ENCODE measurements at places on chromosomes 2 and 18.

GRCh38 chr2:226831266-226831665, 4.6 kb upstream of the RHBDD1 start:
- DNase-seq: no peak

GRCh38 chr2:226618875-226619605, 180.6 kb downstream of the IRS1 start:
- DNase-seq: no peak

DNA sequence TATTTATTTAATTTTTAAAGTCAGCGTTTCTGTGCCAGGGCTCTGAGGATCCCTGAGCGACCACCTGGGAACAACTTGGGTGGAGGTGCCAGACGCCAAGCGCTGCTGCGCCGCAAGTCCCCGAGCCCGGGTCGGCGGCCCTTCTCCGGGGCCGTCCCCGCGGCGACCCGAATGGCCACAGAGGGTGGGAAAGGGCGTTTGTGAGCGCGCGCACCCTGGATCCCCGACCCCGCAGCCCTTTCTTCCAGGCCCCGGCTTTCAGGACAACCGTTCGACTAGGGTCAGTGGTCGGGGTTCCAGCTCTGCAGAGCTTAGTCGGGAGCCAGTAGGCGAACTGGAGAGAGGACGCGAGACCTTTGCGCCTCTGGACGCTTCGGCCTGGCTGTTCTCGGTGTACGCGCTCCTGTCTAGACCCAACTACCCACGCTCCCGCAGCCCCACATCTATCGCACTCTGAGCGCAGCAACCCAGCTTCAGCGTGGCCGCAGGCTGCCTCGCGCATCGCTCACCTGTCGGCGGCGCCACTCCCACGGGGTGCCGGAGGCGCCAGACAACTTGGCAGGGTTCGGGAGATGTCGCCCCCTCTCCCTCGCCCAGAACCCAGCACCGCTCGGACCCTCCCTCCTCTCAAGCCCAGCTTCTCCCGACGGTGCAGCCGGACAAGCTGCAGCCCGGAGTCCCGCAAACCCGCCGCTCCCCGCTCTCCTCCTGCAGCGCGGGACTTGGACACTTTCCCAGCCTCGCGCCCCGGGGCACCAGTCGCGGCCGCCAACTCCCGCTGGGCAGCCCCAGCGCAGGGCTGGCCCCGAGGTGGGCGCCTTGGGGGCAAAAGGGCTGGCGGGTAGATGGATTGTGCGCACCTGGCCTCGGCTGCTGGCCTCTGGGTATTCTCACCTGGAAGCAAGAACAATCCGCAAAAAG, 758 bp downstream of the LYPD1 start:
- DNase-seq: peak; percentile 41

GRCh38 chr2:158011055-158011771, 90.5 kb upstream of the UPP2 start:
- no peak for DNase-seq

DNA sequence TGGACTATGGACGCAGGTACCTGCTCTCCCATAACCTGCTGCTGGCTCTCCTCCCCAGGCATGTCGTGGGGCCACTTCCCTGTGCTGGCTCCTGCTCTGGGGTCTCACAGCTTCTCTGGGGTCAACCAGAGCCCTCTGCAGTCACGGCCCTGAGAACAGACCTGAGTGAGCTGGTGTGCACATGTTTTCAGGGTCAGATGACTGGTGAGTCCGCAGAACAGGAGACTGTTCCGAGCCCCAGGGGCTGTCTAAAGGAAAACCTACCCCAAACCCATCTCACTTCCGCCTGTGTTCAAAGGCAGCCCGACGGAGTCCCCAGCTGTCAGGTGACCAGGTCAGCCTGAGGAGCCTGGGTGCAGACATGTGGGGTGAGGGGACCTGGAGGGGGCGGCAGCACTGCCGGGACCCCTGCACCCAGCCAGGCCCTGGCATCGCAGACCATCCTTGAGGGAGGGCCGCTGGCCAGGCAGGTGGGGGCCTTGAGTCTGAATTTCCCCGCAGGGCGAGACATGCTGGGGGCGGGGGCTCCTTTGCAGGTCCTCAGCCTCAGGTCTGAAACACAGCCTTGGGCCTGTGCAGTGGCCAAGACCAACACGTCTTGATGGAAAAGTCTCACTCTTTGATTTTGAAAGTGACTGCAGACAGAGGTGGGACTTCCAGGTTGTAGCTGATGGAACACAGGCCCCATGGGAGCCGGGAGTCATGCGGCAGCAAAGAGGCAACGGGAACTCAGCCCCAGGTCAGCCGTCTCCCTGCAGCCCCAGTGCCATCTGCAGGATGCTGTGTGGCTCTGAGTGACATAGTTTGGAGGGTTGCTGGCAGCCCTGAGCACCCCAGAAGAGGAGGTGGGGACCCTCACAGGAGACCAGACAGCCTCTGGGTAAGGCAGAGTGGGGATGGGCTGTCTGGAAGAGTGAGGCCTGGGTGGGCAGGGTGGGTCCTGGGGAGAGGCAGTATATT, 65.3 kb downstream of the TWIST2 start:
- no peak for DNase-seq

DNA sequence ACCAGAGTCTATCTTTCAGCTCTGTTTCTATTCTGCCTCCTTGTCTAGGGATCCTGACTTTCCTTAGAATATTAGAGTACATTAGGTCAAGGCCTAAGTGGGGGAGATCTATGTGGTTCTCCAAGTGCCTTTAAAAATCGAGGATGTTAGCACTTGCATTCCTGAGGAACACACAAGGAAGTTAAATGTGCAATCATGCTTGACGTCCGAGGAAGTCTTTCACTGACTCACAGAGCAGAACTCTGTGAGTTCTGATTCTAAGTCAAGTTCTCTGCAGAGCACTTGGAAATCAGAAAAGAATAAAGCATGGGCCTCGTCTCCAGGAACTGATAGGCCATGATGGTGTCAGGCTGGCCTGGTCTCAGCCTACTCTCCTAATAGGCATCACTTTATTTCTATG, 17.2 kb downstream of the FHOD3 start:
- no peak for DNase-seq

DNA sequence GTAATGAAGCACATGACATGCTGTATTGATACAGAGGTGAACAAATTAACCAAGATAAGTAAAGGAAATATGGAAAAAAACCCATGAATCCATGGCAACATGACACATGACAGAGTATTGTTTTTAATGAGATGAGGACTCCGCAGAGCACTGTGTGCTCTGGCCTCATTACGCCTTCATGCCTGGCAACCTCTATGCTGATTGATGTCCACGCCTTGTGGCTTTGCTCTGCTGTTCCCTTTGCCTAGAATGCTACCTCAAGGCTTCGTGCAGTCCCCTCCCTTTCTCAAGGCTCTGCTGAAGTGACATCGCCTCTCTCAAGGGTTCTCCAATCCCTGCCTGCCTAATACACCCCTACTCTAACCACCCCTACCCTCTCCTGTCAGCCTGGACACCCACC, 8.4 kb downstream of the SIGLEC15 start:
- no peak for DNase-seq

GRCh38 chr2:121333834-121334558, 49.0 kb upstream of the TFCP2L1 start:
- no peak for DNase-seq

- no peak for DNase-seq
Observed at GRCh38 chr2:64040161-64040560, 20.9 kb upstream of the VPS54 start.

- peak; percentile 7 for DNase-seq
Observed at GRCh38 chr2:233464056-233464455, 102.5 kb downstream of the USP40 start.

DNA sequence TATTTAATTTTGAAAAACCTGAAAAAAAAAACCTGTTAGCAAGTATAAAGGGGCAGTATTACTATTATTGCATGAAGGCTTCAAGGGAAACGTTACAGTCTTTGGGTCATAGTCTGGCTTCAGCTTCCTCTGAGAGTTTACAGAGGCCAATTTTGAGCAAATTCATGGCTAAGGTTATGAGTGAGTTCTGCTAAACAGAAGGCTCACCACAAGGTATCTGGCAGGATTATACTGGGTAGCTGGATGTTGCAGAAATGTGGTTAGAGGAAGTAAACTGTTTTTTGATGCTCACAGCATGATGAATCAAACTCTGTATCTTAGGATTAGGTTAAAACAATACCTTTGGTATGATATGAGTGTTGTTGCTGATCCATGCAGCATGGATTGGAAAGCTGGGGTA, 9.3 kb downstream of the MRPL19 start:
- no peak for DNase-seq

DNA sequence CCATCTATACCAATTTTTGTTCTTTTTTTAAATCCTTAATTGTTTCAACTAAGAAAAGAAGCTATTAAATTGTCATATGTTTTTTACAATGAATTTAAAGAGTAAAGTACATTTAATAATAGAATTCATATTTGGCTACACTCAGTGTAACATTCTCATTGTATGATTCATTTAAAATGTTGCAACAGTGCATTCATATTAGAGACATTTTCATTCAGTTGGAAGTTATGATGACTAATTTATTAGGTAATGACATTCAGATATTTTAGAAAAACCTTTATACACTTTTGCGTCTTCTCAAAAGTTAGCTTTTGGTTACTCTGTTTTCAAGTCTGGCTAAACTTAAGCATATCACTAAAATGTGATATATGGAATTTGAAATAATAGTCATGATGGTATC, 887.5 kb upstream of the NRXN1 start:
- DNase-seq: no peak

GRCh38 chr2:39128919-39129391, 8.1 kb upstream of the SOS1 start:
- no peak for DNase-seq

GRCh38 chr2:111946294-111947114, 48.1 kb downstream of the MERTK start:
- no peak for DNase-seq

- DNase-seq: no peak
Observed at GRCh38 chr2:71778514-71778913, 325.2 kb downstream of the DYSF start.

DNA sequence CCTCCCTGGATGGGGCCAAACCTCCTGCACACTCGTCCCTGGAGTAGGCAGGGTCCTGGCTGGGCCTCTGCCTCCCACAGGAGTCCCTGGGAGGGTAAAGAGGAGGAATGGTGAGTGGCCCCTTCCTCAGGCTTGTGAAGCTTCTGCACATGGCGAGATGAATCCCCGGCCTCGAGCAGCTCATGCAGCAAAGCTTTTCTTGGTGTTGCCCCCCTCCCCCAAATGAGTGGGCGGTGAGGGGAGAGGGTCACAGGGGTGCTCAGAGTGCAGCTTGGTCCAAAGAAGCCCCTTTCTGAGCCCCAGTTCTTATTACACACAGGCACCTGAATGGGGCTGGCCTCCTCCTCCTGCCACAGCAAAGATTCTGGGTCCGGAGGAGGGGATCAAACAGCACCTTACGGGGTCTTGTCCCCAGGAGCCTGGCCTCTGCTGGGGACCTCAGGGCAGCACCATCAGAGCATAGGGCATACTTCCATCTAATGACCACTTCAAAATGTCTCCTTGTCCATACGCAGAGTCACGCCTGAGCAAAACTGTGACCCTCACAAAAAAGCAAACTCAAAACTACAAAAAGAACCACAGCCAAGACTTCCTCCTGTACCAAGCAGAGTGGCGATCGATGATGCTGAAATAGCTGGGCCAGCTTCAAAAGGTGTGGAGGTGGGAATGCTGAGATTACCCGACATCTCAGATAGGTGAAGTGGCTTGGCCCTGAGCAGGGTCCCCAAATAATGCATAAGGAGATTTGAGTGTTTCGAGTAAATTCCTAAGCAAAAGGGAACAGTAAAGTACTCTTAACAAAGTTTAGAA, 148.4 kb upstream of the TWIST2 start:
- no peak for DNase-seq

- DNase-seq: no peak
Observed at GRCh38 chr18:49788327-49788898, 24.9 kb downstream of the ACAA2 start.

- DNase-seq: no peak
Observed at GRCh38 chr18:10231220-10231619, 223.2 kb upstream of the APCDD1 start.

DNA sequence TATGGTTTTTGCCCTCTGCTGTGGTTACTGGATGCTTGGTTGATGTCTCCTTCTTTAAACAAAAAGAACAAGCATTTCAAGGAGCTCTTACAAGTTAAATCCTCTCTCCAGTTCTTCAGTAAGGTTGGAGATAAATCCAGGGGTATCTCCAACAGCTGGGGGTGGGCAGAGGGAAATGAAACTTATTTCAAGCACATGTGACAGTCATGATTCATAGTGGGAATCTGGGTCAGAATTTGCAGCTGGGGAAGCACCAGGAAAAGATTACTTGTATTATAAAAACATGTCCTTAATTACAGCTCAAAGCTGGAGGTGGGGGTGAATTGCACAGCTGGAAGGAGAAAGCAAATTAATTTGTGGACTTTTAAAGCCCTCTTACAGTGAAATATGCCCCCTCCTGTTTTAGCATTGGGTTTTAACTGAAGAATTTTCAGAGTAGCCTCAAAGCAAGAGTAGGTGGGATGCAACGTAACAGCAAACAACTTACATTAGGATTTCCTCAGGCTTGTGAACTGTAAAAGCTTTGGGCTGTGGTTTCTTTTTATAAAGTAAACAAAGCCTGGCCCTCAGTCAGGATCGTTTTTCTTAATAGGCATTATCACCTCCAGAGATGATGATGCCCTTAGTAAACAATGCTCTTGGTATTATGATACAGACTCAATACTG, 596.4 kb downstream of the NYAP2 start:
- no peak for DNase-seq

- no peak for DNase-seq
Observed at GRCh38 chr2:47303341-47304148, 99.4 kb upstream of the MSH2 start.

DNA sequence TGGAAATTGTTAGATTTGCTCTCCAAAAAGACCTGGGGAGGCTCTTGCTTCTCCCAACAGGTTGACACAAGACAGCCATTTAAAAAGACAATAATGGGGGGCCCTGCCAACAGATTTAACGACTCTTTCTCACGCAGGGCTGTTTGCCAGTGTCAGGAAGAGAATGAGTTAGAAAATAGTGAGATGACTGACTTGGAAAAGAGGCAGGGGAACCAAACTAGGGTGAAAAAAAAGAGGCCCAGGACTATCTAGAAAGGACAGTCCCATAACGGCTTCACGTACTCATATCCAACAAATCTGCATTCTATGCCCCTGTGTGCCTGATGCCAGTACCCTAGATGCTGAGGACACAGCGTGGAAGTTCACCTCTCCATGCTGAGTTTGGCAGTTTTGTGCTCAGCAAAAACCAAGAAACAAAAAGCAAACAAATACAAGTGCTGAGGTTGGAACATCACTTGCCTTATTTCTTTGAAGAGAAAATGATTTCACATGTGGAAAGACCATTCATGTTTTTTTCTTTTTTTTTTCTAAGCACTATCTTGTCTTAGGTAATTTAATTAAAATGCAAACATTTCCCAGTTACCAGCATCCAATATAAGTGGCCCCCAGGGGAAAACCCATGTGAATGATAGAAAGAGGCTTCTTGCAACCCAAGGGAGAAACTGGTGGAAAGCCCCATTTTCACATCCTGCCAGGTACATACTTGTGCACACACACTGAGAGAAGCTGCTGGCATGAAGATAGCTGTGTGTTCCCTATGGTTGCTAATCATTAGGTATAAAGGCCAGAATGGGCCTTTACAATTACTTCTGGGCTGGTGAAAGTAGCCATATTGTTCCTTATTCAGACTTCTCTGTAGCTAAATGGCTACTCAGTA, 10.6 kb upstream of the WIPF1 start:
- DNase-seq: no peak
